ENCODE measurements at places on chromosomes 4 and X. TPM values are rescaled to one million over a fixed set of nuclear protein-coding genes. Genes with fewer than 3 reads are reported as not detected.

DNA sequence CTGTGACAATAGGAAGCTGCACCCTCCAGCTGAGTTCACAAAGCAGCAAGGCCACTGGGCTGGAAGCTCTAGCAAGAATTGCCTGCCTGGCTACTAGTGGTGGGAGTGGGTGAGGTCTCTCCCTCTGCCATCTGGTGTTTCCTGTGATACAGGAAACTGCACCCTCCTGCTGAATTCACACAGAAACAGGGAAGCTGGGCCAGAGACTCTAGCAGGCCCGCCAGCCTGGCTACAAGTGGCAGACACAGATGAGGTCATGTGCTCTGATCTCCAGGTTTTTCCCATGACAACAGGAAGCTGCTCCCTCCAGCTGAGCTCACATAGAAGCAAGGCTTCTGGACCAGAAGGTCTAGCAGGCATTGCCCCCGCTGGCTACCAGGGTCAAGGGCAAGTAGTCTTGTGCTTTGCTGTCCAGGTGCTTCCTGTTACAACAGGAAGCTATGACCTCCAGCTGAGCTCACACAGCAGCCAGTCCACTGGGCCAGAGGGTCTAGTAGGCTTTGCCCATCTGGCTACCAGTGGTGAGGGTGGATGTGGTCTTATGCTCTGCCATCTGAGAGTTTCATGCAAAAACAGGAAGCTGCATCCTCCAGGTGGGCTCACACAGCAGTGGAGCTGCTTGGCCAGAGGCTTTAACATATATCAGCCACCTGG lies 41.5 kb upstream of the ZXDA start:
- DNase-seq, result no peak
- no peak overlapping the region for H3K4me3 ChIP-seq
- no peaks in the 10 kb centered on the region for H3K36me3 ChIP-seq
- H3K27me3 ChIP-seq, result no peaks in the 10 kb centered on the region

GRCh38 chr4:88138561-88138960 lies 19.9 kb downstream of the ABCG2 start:
- peak; percentile 83 for DNase-seq
- peaks cover 8% of the 10 kb centered on the region for H3K4me1 ChIP-seq
- no peaks in the 10 kb centered on the region for H3K27me3 ChIP-seq
- no peaks in the 10 kb centered on the region for H3K36me3 ChIP-seq
- peak overlapping the region; percentile 57 for H3K27ac ChIP-seq

Gene ARSH
- not detected for total RNA-seq

DNA sequence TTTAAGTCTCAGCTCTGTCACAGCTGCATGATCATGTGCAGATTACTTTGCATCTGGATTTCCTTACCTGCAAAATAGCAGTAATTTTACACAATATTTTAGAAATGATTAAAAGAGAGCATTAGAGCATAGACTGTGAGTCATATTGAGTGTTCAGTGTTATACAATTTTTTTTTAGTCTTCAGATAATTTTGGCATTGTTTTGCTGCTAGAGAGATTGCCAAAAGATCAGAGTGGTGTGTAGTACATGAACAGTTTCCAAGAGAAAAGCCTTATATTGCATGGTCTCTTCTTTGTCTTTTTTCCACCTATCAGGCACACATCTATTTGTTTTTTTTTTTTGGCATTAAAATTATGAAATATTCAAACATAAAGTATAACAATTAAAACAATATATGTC lies 209.6 kb upstream of the TLL1 start:
- H3K36me3 ChIP-seq, result no peaks in the 10 kb centered on the region
- peak; percentile 53 for DNase-seq
- no peak overlapping the region for H3K4me3 ChIP-seq
- no peaks in the 10 kb centered on the region for H3K4me1 ChIP-seq
- no peaks in the 10 kb centered on the region for H3K27me3 ChIP-seq

GRCh38 chr4:80103629-80104028 lies 30.6 kb upstream of the ANTXR2 start:
- H3K27ac ChIP-seq, result no peak overlapping the region
- H3K4me3 ChIP-seq, result no peak overlapping the region
- H3K4me1 ChIP-seq, result no peaks in the 10 kb centered on the region
- DNase-seq, result no peak
- no peaks in the 10 kb centered on the region for H3K36me3 ChIP-seq
- no peaks in the 10 kb centered on the region for H3K27me3 ChIP-seq

GRCh38 chr4:59341506-59341905 lies 1858.6 kb upstream of the ADGRL3 start:
- H3K27ac ChIP-seq, result no peak overlapping the region
- no peaks in the 10 kb centered on the region for H3K4me1 ChIP-seq
- no peak overlapping the region for H3K4me3 ChIP-seq

All from fibroblast of lung (primary cell).